ENCODE measurements at places on chromosomes 7 and 10.

- no peaks in the 10 kb centered on the region for H3K36me3 ChIP-seq
- H3K27me3 ChIP-seq, result peaks cover 59% of the 10 kb centered on the region
- DNase-seq, result no peak
- H3K4me1 ChIP-seq, result no peaks in the 10 kb centered on the region
- H3K27ac ChIP-seq, result no peak overlapping the region
These were observed 29.3 kb downstream of the DNAJC12 start for GRCh38 chr10:67808704-67809103.

- no peaks in the 10 kb centered on the region for H3K27me3 ChIP-seq
- H3K36me3 ChIP-seq, result peaks cover 4% of the 10 kb centered on the region
- H3K4me3 ChIP-seq, result no peak overlapping the region
- DNase-seq, result no peak
- H3K4me1 ChIP-seq, result no peaks in the 10 kb centered on the region
These were observed 11.5 kb upstream of the PLAU start for GRCh38 chr10:73899423-73899822.

- DNase-seq, result no peak
- H3K4me1 ChIP-seq, result peaks cover 26% of the 10 kb centered on the region
- H3K27ac ChIP-seq, result no peak overlapping the region
- H3K4me3 ChIP-seq, result no peak overlapping the region
- no peaks in the 10 kb centered on the region for H3K27me3 ChIP-seq
These were observed 31.0 kb downstream of the AHCYL2 start for GRCh38 chr7:129255800-129256199.

- no peak overlapping the region for H3K4me3 ChIP-seq
- H3K36me3 ChIP-seq, result no peaks in the 10 kb centered on the region
- no peaks in the 10 kb centered on the region for H3K4me1 ChIP-seq
- H3K27me3 ChIP-seq, result peaks cover 21% of the 10 kb centered on the region
- H3K27ac ChIP-seq, result no peak overlapping the region
These were observed 149.2 kb upstream of the GHITM start for GRCh38 chr10:83990126-83990525.

DNA sequence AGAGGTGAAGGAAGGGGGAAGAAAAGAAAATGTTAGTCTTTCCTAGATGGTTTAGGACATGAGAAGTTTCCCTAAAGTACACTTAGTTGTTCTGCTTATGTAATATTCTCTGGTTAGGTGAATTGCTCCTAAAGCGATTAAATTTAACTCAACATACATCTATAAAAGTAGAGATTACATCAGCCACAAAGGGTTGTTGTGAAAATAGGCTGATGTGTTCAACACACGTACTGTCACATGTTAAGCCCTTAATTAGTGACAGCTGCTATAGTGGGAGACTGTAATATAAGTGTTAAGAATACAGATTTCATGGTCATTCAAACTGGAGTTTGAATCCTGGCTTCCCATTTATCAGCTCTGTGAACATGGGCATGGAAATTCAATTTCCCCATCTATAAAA, 12.8 kb downstream of the HECTD2 start:
- no peak overlapping the region for H3K27ac ChIP-seq
- no peak overlapping the region for H3K4me3 ChIP-seq
- no peaks in the 10 kb centered on the region for H3K27me3 ChIP-seq
- no peak for DNase-seq

Data from central memory CD8-positive, alpha-beta T cell (primary cell).